ENCODE measurements at places on chromosomes 5 and 9.

DNA sequence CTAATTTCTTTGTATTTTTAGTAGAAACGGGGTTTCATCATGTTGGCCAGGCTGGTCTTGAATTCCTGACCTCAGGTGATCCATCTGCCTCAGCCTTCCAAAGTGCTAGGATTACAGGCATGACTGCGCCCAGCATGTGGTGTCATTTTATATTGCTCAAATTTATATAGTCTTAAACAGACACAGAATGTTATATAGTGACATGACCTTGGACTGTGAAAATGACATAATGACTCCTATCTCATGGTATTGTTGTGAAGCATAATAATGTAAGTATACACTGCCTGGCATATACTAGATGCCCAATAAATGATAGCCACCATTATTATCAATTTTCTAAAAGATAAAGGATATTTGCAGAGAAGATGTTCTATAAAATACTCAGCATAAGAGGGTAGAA lies 177.2 kb upstream of the TBCA start:
- no peak for DNase-seq

- DNase-seq, result no peak
Measured at GRCh38 chr9:73237140-73237539, 85.5 kb downstream of the ANXA1 start.

- DNase-seq, result no peak
Measured at GRCh38 chr5:132498152-132498551, 7.6 kb upstream of the IRF1 start.

- DNase-seq, result no peak
Measured at GRCh38 chr9:130846487-130847305, 11.6 kb downstream of the ABL1 start.

GRCh38 chr5:68378204-68378820 lies 162.8 kb downstream of the PIK3R1 start:
- DNase-seq, result no peak

- DNase-seq, result no peak
Measured at GRCh38 chr9:89724659-89725058, 119.8 kb downstream of the GADD45G start.

GRCh38 chr5:136435946-136436543 lies 70.7 kb upstream of the TRPC7 start:
- no peak for DNase-seq
